NCI-H187 (cell line): ENCODE measurements at places on chromosomes 5 and 9.

GRCh38 chr9:847505-847904, 6.0 kb downstream of the DMRT1 start:
- no peak for DNase-seq

- DNase-seq, result no peak
Observed at GRCh38 chr5:110785356-110785755, 46.5 kb downstream of the SLC25A46 start.

DNA sequence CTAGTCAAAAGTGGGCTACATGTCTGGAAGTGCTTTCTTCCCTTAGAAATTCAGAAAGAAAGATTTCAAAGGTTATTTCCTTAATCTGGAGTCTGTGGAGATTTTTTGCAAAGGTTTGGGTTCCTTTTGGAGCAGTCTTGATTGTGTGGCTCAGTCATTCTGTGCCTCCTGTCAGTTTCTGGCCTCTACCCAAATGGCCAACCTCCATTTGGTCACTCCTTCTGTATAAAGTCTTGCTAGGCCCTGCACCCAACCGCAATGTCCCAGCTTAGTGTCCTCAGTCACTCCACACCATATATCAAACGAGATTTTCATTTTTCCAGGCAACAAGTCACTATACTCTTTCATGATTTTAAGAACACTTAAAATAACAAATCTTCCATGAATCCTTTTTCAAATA, 199.6 kb downstream of the NTRK2 start:
- no peak for DNase-seq

DNA sequence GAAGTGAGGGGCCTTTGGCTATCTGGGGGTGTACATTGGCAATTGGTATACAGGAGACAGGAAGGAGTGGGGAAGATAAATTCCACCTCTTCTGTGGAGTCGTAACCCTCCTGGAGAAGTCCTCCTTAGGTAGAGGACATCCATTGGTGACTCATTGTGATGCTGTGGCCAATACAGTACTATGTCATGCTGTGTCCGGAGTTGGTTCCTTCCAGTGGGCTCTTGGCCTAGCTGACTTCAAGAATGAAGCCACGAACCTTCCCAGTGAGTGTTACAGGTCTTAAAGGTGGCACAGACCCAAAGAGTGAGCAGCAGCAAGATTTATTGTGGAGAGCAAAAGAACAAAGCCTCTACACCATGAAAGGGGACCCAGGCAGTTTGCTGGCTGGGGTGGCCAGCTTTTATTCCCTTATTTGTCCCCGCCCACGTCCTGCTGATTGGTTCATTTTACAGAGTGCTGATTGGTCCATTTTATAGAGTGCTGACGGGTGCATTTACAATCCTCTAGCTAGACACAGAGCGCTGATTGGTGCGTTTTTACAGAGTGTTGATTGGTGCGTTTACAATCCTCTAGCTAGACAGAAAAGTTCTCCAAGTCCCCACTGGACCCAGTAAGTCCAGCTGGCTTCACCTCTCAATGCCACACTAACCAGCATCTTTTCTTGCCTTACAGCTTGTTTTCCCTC, 37.3 kb upstream of the FBP1 start:
- DNase-seq, result no peak

DNA sequence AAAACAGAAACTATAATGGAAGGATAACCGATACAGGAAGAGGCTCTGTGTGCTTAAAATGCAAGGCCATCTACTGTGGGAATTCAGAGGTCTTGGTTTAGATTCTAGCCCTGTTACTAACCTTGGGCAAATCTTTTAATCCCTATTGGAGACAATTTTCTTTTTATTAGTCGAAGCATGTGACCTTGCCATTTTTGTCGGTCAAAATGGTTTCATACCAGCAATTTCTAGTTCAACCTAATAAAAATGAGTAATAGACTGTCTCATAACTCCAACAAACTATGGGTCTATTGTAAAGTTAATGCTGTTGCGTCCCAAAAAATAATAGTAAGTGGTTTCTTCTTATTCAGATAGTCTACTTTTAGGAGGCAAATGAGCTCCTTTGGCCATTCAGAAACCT, 38.4 kb downstream of the PRR16 start:
- no peak for DNase-seq

GRCh38 chr5:176578391-176578808, 29.3 kb downstream of the CDHR2 start:
- DNase-seq, result no peak

DNA sequence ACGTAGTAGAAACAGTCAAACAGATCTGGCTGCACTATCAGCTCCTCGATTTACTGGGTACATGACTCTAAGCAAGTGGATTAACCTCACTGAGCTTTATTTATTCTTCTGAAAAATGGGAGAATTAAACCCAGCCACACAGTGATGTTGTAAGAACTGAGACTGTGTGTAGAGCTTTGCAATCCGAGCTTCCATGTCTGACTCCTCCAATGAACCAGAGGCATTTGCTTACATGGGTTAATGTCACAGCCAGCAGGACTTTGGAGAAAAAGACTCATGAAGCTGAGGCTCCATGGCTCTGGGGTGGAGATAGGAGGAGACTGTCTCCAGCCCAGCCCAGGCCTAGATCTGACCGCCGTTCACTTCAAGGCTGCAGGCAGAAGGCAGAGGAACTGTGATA, 201.3 kb downstream of the CDK5RAP2 start:
- DNase-seq, result no peak
